ENCODE measurements at places on chromosomes 12 and 14.

GRCh38 chr12:18935371-18935965 is 194.1 kb upstream of the PLEKHA5 start:
- no peak for DNase-seq

DNA sequence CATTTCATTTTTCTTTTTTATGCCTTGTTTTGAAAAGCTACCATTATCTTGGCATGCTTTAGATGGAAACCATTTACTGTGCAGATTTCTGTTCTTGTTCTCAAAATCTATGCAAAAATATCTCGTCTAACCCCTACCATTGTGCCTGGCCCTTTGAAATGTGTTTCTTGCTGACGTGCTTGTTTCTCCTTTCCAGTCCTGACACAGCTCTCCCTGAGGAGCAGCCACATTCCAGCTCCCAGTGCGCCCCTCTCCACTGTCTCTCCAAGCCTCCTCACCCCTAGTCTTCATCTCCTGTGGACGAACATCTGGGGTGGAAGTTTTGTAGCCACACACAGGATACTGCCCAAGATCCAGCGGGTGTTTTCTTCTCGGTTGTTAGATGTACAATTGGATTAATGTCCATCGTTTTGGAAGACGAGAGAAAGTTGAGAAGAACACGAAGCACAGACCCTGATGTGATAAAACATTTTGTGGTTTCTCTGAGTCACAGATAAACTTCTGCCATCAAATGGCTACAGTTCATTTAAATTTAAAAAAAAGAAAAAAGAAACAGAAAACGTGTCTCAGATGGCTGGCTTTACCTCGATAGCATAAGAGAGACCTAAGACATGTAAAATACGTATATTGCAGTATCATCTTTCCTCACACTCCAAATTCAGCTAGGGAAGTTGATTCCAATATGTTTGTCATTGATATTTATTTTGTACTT is 21.9 kb upstream of the FGD4 start:
- DNase-seq: no peak

DNA sequence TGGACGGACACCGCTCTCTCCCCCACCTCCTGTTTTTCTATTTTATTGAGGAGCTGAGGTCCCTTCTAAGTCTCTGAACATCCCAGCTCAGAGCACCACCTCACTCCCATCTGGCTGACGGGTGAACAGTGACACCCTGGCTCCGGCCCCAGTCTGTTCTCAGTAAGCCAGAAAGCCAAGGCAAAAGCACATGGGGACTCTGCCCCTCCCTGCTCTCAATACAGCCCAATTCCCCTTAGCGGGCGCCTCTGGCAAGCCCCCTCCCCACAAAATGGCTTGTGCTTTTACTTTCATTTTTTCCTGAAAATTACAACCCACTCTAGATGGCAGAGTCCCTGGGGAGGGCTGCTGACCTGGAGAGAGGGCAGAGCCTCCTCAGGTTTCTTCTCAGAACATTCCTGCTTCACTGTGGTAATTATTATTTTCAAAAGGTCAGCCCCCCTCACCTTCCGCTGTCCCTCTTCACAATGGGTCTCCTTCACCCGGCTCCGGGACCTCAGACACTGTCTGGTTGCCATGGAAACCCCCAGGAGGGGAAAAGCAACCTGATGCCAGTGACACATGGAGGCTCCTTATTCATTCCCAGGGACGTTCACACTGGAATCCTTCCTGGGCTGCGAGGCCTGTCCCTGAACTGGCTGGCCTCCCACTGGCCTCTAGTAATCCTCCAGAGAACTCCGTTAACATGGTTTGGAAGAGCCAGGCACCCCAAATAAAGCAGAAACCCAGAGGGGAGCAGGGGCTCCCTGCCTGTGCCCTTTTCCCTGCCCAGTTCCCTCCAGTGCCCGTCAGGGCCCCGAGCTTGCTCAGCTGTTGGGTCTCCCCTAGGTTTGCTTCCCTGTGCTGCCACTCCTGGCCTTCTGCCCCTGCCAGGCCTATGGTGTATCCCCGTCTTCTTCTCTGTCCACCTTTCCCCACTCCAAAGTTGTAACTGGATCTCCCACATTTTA is 15.9 kb downstream of the COL2A1 start:
- DNase-seq: peak; percentile 12

- DNase-seq: peak; percentile 16
Measured at GRCh38 chr12:99157946-99158345, 489.6 kb upstream of the GARIN6 start.

DNA sequence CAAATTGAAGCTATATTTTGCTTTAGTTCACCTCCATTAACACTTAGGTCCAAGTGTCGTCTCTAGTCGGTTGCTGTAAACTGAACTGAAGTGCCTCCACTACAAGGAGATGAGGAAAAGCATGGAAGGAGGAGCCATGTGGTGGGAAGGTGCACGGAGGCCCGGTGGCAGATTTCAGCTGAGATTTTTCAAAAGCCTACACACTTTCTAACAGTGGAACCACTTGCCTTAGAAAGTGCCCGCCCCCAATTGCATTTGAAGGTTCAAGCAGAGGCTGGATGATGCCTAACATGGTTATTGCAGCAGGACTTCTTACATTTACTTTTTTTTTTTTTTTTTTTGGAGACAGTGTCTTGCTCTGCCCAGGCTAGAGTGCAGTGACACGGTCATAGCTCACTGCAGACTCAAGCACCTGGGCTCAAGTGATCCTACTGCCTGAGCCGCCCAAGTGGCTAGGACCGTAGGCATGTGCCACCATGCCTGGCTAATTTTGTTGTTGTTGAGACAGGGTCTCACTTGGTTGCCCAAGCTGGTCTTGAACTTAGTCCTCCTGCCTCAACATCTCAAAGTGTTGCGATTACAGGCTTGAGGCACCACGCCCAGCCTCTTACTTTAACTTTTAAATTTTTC is 27.6 kb downstream of the EML1 start:
- no peak for DNase-seq

- DNase-seq: no peak
Measured at GRCh38 chr14:91801358-91801757, 66.0 kb downstream of the TC2N start.

- no peak for DNase-seq
Measured at GRCh38 chr12:91492648-91493047, 310.0 kb upstream of the DCN start.

GRCh38 chr12:3973269-3973884 is 100.2 kb upstream of the PARP11 start:
- DNase-seq: no peak

DNA sequence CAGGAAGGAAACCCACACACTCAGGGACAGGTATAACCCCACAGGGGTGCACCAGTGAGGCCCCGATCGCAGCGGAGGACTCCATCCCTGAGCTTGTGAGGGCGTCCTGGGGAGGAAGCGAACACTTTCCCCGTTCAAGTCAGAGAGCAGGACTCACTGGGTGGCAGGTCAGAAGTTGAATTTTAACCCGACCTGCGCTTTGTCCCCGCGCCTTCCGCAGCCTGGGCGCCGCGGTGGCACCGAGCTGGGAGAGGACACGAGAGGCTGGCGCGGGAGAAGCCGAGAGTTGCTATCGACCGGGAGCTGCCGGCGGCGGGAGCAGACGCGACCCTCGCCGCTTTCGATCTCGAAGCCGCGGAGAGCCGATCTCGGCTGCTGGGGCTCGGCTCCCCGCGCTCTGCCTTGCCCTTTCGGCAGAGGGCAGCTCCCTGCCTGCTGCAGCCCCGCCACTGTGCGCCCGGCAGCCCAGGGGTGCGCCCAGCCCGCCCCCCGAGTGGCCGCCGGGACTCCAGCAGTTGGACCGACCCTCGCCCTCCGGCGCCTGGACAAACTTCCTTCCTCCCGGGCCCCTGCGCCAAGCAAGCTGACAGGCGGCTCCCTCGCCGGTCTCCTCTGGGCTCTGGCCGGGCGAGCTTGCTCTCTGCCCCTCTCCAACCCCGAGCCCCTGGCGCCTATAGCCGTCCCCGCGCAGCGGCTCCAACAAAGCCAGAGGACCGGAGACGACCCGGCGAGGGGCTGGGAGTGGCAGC is 918 bp downstream of the LIN7A start:
- no peak for DNase-seq

DNA sequence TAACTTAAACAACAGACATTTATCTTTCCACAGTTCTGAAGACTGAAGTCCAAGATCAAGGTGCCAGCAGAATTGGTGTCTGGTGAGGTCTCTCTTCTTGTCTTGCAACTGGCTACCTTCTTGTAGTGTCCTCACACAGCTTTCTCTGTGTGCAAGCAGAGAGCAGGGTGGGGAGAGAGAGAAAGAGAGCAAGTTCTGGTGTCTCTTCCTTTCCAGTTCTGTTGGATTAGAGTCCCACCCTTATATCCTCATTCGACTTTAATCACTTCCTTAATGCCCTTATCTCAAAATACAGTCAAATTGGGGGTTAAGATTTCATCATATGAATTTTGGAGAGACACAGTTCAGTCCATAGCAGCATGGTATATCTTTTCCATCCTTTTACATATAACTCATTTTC is 40.8 kb downstream of the DYRK2 start:
- DNase-seq: no peak

All from kidney epithelial cell (primary cell).